NCI-H510A treated with DMSO at 0.1 percent for 48 hours (cell line): ENCODE measurements at places on chromosomes 6 and 20.

DNA sequence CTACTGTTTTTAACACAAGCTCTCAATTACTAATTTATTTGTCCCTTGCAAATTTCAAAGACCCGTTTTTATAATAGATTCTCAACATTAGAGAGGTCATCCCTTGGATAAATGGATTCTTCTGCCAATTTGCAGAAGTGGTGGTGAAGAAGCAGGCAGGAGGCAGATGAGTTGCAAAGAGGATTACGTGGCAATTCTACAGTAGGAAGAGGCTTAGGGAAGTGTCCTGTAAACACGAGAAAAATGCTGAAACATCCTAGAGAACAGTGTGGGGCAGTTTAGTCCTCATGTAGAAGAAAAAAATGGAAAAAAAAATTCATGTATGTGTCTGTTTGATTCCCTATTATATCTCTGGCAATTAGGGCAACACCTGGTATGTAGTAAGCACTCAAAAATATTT, 87.6 kb downstream of the BMP2 start:
- DNase-seq = no peak

GRCh38 chr6:161101517-161101916, 109.9 kb downstream of the MAP3K4 start:
- no peak for DNase-seq

GRCh38 chr6:117985916-117986315, 78.9 kb downstream of the SLC35F1 start:
- DNase-seq = no peak

DNA sequence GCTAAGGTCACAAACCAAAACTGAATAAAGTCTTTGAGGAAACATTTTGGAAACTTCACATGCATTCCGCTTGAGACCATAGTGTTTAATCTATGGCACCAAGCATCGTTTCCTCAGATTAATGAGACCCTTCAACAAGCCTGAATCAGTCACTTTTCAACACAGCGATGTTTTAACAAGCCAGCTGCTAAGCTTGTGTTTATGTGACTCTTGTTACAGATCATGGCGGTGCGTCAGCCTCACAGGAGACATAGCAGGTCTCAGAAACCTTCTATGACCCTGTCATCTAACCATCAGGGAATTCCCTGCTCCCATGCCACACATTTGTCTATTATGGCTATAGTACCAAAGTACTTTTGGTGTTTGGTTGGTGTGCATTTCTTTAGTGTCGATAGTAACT, 57.2 kb downstream of the MTFR2 start:
- no peak for DNase-seq

DNA sequence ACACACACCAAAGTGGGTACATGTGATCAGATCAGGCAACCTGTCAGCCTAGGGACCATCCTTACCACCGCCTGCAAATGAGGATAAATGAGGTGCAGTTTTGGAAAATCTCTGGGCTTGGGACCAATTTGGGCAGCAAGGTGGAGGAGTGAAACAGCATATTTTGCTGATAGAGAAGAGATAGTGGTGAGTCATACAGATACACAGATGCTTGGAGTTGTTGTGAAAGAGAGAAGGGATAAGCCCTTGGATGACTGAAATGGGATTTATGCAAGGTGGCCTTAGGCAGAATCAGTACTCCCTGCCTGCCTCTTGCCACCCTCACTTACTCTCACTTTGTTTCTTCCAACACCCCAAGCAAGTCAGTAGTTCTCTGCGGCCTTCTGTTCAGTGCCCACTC, 34.7 kb downstream of the BMP2 start:
- no peak for DNase-seq

DNA sequence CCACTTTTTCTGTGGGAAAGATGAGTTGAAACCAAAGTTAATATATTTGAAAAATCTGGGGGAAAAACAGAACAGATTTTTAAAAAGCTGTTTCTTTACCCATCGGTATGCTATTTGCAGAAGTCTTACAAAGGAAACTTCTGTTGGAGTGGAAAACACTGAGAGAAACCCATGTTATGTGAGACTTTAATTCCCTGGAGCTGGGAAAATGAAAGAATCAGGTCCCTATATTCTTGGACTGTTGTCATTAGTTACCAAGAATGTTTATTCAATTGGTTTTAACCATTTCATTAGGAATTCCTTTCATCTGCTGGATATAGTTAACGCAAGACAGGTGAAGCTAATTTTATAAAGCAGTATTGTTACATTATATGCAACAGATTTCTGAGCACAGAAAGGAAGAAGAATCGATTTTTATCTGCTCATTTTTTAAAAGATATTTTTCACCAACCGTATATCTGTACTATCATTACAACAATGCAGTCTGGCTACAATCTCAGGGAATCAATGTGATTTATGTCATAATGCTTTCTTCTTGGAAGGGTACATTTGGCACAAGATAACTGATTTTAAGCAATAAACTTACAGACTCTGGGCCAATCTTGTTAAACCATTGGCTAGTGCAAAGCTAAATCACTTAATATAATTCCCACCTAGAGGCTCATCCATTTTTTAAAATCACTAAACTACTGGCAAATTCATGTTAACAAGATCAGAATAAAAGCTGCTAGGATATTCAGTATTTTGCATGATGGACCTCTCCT, 170.0 kb downstream of the MOXD1 start:
- no peak for DNase-seq

- DNase-seq = no peak
Measured at GRCh38 chr20:36315545-36316351, 9.6 kb downstream of the DLGAP4 start.

DNA sequence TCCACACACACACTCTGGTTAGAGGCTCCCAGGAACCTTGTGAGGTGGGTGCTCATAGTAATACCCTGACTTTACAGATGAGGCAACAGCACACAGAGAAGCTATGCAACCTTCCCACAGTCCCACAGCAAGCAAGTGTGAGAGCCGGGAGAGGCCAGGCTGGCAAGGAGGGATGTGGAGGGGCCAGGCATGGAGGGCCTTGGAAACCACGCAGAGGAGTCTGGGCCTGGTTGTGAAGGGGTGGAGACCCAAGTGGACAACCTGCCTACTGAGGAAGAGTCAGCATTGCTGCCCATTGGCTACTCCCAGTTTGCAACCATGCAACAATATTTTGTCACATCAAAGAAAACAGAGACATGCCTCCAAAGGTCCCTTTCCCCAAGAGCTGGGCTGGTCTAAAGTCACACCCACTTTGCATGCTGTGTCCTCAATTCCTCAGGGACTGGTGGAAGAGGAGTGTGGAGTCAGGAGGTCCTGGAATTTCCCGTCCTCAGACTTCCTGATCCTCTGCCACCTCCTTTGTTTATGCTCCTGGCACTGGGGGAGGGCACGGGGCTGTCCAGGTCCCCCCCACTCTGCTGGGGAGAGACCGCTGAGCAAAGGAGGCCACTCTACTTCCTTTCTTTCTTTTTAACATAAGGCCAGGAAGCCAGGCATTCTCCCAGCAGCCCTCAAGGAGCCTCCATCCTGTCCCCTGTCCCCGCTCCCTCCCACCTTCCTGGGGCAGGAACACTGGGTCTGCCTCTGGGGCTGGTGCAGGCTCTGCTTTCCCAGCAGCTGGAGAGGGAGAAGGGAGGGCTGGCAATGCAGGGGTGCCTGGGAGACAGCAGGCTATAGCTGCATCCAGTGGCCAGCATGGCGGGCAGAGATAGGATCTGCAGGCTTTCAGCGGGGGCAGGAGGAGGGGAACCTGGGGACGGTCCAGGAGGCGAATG, 68.3 kb downstream of the NOL4L start:
- DNase-seq = no peak
